ENCODE measurements at places on chromosomes 2 and 18.

DNA sequence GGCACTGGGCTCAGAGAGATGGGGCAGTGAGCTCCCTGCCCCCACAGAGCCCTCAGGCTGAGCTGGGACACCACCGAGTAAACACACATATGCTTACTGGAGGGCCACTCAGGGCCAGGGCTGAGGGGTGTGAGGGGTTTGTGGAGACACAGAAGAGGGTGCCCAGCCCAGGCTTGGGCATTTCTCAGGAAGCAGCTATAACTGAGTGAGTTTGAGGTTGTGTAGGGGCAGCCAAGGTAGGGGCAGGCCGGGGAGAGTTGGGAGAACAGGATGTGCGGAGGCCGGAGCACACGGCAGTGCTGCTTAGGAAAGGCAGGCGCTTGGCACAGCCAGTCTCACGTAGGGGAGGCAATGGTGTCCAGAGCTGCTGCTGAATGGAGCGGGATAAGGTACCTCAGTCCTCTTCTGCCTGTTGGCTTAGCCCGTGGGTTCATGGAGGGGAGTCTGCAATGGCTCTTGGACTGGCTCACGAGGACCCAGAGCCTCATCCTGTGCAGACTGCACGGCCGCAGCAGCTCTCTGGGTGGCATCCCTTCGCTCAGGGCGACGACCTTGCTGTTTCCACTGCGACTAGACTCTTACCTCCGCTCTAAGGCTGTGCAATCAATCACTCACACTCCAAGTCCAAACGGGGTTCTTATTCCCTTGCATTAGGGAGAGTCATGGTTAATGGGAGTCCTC, 466.1 kb upstream of the HS6ST1 start:
- DNase-seq = no peak

DNA sequence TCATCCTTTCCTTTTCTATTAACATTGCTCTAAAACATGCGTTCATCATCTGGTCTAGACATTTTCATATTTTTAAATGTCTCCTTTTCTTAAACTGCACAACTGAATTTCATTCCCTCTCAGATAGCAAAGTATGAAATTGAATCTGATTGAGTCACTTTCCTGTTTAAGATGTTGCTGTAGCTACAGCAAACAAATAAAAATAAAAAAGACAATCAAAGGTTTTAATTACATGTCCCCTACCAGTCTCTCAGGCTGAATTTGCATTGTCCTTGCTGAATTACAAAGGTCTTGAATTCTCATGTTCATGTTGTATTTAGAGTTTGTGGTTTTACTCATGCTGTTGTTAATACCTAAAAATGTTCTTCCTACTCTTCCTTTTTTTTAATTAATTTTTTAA, 537.9 kb upstream of the LRATD1 start:
- no peak for DNase-seq

GRCh38 chr2:215698566-215698965, 262.7 kb upstream of the FN1 start:
- DNase-seq = no peak

DNA sequence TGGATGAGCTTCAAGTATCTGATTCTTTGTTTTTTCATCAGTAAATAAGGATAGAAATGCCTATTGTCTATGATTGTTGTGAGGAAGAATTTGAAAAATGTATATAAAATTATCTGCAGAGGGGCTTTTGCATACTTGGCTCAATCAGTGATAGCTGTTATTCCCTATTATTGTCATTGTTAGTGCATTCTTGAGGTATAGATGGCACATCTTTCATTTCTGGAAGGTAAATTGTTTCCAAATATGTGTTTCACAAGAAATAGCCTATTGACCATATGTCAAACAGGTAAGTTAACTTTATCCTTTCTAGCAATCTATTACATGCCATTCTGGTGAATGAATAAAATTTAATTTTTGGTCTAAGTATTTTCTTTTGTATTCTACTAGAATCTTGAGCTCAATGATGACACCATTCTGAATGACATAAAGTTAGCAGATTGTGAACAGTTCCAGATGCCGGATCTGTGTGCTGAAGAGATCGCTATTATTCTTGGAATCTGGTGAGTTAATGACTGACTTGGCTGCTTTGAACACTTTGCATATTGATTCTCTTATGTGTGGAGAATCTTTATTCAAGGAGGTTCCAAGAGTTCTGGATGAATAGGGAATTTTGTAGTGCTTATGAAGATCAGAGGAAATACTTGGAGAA, 44.2 kb downstream of the TTC27 start:
- DNase-seq = no peak

GRCh38 chr18:74139411-74139810, 8.2 kb downstream of the FBXO15 start:
- DNase-seq = no peak

DNA sequence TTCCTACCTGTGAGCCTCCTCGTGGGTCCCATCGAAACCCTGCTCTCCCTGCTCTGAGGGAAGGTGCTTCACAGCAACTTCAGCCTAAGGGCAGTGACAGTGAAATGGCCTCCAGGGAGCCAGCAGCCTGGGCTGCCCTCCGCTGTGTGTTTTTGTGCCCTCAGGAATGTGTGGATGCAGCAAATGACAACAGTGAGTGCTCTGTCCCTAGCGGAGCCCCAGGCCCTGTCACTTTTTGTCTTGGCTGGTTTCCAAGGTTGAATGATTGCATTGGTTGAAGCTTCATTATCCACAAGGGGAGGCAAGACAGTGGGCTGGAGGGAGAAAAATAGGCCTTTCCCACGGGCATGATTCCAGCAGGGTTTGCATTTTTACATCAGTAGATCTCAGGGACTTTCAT, 42.9 kb downstream of the STON1 start:
- no peak for DNase-seq

DNA sequence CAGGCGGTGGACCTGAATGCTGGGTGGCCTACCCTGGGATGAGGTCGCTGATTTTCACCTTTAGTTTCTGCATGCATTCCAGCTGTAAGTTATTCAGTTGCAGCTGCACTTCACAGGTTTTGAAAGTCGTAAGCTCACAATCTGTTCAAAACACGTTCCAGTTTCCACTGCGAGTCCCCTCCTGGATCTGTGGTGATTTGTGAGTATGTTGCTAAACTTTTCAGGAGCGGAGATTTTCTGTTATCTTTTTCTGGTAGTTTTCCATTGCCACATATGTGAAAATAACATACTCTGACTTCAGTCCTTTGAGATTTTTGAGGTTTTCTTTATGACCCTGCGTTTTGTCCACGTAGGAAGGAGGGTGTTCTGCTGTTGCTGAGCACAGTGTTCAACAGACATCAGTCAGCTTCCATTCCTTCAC, 102.1 kb downstream of the SNTG2 start:
- DNase-seq = no peak

GRCh38 chr2:222563936-222564335, 92.0 kb downstream of the FARSB start:
- no peak for DNase-seq
